ENCODE measurements at places on chromosomes 5 and 9.
A peak's percentile ranks its signal among the peaks of the same experiment; 100 is the strongest.

GRCh38 chr9:27817747-27818146 is 244.5 kb upstream of the C9orf72 start:
- DNase-seq: no peak

DNA sequence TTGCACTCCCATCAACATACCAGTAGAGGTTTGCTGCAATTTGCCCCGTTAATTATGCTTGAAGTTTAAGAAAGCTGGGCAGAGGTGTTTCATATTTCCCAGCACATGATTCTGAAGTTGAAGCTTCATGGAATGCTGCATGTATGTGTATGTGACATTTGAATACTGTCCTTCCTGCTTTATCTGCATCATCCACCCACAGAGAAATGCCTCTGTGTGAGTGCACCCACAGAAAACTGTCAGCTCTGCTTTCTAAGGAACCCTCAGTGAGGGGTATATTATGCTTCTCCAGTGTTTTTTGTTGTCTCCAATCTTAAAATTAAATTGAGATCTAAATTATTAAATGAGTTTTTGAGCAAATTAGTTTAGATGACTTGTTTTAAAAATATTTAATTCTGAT is 358.1 kb upstream of the PIK3R1 start:
- no peak for DNase-seq

DNA sequence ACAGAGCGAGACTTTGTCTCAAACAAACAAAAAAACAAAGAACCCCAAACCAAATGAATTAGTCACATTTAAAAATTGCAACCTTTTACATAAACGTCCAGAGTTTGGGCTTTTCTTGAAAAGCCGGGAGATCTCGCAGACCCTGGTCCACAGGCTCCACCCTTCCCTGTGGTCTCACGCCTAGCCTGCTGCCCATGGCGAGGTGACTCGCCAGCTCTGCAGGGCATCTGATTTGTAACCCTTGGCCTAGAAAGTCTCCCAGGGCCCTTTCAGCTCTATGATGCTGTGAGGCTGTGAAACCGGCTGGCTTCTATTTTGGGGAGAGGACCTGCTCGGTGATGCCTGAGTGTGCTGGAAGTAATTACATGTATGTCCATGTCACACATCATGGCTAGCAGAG is 44.7 kb upstream of the PHYKPL start:
- no peak for DNase-seq

DNA sequence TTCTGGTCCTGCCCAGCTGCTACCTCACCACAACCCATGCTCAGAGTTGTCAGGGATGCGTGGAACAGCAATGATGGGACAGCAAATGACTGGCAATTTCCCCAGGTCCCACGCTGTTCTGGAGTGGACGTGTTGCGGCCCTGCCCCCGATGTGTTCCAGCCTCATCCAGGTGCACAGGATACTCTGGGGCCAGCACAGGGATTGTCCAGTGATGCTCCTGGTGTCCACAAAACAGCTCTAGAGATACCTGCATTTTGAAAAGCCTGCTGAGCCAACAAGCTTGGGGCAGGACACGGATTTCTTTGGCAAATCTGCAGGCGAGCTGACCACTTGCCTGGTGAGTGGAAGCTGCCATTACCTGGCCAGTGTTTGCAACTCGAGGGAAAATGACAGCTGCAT is 88.7 kb downstream of the ANKRD33B start:
- DNase-seq: no peak

DNA sequence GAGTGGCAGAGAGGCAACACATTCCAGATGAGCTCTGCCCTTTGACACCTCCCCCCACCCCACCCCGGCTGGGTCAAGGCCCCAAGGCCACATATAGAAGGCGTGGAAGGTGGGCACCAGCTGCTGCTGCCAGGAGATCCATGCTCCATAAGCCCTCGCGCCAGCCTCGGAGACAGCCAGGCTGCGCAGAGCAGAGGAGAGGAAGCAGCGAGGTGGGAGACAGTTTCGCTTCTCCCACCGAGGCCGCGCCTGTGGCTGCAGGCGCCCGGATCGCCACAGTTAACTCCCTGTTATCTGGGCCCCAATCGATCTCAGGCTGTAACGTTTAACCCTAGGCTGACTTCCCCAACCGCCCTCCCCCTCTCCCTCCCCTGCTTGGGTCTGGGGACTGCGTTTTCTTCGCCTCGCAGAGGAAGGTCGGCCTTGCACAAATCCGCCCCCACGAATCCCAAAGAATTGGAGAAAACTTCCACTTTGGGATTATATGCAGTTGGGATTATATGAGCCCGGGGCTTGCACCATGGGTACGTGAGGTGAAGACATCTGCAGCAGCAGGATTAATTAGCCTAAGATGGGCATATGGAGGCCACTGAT is 1.1 kb upstream of the CXXC5 start:
- DNase-seq: no peak

- DNase-seq: no peak
Observed at GRCh38 chr9:112703304-112703703, 14.6 kb downstream of the INIP start.

DNA sequence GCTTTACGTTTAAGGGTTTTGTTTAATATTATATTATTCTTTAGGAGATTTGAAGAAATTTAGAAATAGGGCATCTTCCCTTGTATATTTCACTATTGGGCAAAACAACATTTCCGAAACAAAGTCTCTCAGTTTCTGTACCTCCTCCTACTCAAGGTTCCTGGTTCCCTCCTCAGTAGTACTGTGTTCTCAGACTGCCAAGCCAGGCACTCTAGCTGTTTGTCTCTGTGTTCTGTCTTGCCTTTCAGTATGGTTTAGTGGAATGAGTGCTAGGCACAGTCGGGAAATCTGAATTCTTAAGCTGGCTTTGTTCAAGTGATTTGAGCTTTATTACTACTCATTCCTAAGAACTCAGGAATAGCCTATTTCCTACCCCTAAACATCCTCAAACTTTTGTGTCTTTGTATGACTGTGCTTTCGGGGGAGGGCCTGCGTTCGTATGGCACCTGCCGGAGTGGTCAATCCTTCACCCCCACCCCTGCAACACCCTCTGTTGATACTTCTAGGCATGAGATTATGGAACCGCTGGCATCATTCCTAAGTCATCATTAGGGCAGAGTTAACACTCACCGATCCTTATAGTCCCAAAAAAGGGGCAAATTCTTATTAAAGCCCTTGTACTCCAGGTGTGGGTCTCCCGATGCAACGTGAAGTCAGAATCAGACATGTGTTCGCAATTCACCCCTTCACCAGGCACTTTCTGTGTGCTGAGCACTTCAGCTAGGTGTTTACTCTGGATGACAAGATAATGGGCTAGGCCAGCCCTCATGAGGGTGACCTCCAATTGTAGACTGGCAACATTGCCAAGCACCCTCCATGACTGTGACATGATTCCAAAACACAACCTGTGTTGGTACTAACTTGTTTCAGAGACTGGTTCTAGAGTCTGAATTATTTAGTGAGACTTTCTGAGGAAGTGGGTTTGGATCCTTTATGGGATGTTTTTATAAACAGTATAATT is 24.5 kb downstream of the SNX18 start:
- DNase-seq: no peak

DNA sequence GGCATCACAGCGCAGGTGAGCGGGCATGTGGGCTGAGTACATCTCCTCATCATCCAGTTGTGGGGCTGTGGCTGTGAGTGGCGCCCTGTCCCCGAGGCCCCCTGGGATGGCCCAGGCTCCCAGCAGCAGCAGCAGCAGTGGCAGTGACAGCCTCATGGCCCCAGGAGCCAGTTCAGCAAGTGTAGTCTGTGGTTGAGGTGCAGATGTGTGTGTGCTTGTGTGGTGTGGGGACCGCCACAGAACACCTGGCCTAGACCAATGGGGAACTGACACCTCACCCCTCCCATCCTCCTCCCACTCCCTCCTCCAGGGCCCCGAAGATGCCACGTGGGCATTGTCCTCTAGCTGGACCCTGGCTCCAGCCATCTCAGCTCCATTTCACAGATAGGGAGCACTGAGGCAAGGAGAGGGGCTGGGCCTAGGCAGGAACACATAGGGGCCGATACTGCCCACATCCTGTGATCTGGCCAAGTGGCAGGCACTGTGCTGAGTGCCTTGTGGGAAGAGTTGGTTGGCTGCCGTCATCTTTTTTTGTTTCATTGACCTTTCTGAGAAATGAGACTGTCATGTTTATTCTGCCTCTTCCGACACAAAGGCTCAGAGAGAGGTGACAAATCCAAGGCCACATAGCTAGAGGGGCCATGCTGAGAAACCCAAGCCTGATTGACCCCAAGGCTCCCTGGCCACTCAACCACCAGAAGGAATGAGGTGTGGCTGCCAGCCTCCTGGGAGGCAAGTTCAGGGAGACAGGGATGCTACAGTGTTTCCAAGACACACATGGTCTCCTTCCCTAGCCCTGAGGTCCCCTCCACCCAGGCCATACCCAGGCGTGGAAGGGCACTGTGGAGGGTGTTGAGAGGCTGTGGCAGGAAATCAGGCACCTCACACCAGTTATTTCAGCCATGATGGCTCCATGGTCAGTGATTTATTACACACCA is at the start of gene MZB1:
Gene MZB1 (minus strand): TSS at position 213 of the 938 bp plus-strand sequence. CDS start 57 bp downstream, at position 156.
- DNase-seq: peak; percentile 27

DNA sequence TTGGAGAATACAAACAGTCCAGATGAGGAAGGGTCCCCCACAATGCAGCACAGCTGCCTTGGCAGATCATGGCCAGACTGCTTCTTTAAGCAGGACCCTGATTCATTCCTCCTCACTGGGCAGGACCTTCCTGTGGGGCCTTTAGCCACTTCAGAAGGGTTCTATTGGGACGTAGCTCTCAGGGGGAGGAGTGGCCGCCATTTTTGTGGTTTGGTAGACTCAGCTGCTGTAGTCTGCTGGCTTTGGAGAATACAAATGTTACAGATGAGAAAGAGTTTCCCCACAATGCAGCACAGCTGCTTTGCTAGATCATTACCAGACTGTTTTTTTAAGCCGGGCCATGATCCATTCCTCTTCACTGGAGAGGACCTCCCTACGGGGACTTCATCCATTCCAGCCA is 57.4 kb downstream of the TMEM38B start:
- DNase-seq: no peak

DNA sequence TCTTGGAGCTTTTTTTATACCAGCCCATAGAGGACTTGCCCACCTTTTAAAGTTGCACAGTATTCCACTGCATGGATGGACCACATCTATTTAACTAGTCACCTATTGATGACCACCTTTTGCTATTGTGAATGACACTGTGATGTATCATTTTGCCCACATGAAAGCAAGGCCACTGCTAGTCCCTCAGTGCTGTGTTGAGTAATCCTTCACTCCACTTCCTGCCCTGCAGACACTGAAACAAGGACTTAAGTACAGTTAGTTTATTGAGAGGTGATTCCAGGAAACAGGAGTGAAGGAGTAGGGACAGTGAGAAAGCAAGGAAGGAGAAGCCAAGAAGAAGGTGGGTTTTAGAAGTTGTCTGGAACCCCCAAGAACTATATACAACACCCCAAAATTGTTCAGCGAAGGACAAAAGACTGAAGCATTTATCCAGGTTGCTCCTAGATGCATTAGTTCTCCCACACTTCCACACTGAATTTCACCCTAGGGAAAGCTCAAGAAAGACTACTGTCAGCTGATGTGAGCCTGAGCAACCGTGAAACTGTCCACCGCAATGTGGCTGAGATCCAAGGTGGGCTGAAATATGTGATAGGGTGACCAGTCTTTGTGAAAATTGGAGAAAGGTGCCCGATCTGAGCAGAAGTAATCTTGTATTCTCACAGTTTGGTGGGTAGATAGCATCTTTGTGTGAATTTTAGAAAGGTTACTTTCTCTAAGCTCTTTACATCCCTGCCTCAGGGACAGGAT is 45.2 kb upstream of the ANKRD31 start:
- DNase-seq: no peak

DNA sequence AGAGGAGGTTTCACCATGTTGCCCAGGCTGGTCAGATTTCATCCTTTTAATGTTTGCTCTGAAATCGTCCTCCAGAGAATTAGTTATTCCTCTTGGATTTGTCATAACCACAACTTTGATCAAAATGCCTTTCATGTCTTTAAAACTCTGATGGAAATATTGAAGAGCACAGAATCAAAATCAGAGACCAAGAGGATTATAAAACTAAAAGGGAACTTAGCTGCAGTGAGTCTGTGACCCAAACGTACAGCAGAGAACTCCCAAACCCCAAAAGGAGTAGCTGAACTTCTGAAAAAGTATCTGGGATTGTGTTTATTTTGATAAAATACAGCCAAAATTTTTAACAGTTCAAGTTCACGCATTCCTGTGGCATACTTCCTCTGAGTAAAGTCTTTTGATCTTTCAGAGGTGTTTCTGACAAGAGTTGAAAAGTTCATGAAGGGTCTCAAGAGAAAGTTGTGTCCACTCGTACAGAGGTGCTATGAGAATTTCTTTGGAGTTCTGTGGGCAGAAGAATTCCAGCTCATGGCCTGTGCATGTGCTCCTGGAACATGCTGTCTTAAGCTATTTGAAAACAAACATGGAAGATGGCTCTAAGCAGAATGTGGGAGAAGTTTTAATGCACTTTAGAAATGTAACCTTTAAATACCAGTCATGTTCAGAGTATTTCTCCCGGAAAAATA is 124.0 kb downstream of the ESM1 start:
- no peak for DNase-seq

GRCh38 chr9:13734601-13735000 is 455.1 kb upstream of the MPDZ start:
- DNase-seq: no peak

DNA sequence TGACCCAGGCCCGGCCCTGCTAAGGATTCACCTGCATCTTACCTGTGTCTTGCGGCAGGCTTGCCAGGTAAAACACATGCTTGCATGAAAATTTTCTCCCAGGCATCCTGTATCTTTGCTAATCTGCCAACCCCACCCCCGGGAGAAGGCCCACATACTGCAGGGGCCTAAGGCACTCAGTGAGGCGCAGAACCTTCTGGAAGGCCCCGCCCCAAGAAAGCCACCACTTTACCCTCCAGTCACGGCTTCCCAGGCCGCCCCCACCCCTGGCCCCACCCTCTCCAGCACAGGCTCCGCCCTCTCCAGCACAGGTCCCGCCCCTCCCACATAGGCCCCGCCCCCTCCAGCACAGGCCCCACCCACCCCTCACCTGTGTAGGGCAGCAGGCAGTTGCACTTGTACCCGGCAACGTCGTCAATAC is 29.8 kb upstream of the SEC16A start:
- DNase-seq: no peak

- no peak for DNase-seq
Observed at GRCh38 chr5:132927355-132928061, 35.9 kb downstream of the AFF4 start.

- no peak for DNase-seq
Observed at GRCh38 chr9:35027860-35028259, 38.3 kb downstream of the DNAJB5 start.

GRCh38 chr5:147413266-147413665 is 96.6 kb downstream of the DPYSL3 start:
- no peak for DNase-seq

GRCh38 chr9:127838375-127839078 is 15.9 kb downstream of the ENG start:
- no peak for DNase-seq

GRCh38 chr5:126464959-126465358 is 41.8 kb downstream of the GRAMD2B start:
- DNase-seq: no peak

GRCh38 chr5:141958546-141959172 is 657 bp upstream of the PCDH12 start:
- DNase-seq: no peak
